ENCODE measurements at places on chromosomes 7 and 10. TPM values are rescaled to one million over a fixed set of nuclear protein-coding genes. Genes with fewer than 3 reads are reported as not detected.

ZNF722 gene
- total RNA-seq = not detected

PKD1L1 gene
- under 0.01 TPM for total RNA-seq

SFTPA1 gene
- total RNA-seq = not detected

AGBL3 gene
- 0.81 TPM for total RNA-seq

PAPOLB gene
- under 0.01 TPM for total RNA-seq

SPDYE6 gene
- total RNA-seq = not detected

ENKUR gene
- under 0.01 TPM for total RNA-seq

ANKRD7 gene
- 0.27 TPM for total RNA-seq

MGMT gene
- total RNA-seq = 36.4 TPM

GDF10 gene
- total RNA-seq = 1.1 TPM

PDK4 gene
- total RNA-seq = 0.81 TPM

TMEM178B gene
- total RNA-seq = under 0.01 TPM

PCLO gene
- total RNA-seq = 1.1 TPM

Data from hematopoietic multipotent progenitor cell (in vitro differentiated cells).